ENCODE measurements at places on chromosomes 5 and 9. TPM values are rescaled to one million over a fixed set of nuclear protein-coding genes. Genes with fewer than 3 reads are reported as not detected.

- DNase-seq: no peak
Measured at GRCh38 chr5:73615085-73615484, 10.9 kb upstream of the ARHGEF28 start.

PCDHA10 gene
- not detected for total RNA-seq

DNA sequence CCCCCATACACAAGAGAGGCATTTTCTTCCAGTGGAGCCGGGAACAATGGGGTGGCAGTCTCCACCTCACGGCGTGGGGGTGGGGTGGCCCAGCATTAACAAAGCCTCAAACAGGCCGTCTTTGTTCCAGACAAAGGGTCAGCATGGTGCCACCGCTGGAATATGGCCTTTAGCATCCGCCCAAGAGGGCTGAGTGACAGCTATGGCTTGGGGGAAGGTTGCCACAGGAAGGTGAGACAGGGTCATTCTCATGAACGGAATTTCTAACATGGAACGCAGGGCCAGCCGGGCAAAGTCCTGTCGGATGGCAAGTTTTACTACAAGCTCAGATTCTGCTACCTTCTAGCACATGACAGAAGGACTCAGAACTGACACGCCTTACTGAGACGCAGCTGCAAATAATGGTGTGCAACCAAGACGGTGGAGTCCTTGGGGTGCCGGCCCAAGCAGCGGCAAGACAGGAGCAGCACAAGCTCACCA, 64.0 kb downstream of the OTULIN start:
- DNase-seq: no peak

CD14 gene
- total RNA-seq: 0.52 TPM

- DNase-seq: no peak
Measured at GRCh38 chr9:133429214-133429613, 7.0 kb downstream of the ADAMTS13 start.

DNA sequence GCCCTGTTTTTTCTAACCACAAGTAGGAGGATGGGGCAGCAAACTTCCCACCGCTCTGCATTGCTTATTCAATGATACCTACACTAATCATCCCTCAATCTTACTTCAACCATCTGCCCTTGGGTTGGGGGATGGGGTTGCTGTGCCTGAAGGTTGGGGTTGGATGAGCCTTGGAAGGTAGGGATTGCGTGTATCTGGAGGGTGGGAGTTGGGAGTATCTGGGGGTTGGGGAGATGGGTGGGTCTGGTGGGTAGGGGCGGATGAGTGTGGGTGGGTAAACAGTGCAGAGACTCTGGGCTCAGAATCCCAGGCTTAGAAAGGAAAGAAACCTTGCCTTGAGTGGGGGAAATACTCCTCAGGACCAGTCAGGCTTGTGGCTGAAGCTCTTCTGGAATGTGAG, 467.4 kb downstream of the DIRAS2 start:
- DNase-seq: no peak

GRCh38 chr5:143524338-143524945, 121.0 kb upstream of the NR3C1 start:
- no peak for DNase-seq

DNA sequence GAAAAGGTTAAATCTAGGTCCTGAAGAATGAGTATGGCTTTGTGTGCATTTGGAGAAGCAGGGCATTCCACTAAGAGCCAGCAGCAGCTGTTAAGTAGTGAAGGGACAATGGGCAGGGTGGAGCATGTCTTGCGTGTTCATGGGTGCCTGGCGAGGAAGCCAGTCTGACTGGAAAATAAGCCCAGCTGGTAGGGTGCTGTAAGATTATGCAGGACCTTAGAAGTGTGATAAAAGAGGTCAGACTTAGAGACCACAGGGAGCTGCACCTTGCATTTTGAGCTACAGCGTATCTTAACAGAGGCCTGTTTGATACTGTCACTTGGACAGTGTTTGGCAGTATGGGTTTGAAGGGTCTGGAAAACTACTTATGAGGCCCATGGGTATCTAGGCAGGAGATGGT, 131.7 kb upstream of the ELL2 start:
- DNase-seq: no peak

SPATA31C1 gene
- total RNA-seq: not detected

DEPDC1B gene
- total RNA-seq: 51.9 TPM

- no peak for DNase-seq
Measured at GRCh38 chr5:115494570-115495289, 49.8 kb downstream of the FEM1C start.

STPG3 gene
- 1.7 TPM for total RNA-seq

DNA sequence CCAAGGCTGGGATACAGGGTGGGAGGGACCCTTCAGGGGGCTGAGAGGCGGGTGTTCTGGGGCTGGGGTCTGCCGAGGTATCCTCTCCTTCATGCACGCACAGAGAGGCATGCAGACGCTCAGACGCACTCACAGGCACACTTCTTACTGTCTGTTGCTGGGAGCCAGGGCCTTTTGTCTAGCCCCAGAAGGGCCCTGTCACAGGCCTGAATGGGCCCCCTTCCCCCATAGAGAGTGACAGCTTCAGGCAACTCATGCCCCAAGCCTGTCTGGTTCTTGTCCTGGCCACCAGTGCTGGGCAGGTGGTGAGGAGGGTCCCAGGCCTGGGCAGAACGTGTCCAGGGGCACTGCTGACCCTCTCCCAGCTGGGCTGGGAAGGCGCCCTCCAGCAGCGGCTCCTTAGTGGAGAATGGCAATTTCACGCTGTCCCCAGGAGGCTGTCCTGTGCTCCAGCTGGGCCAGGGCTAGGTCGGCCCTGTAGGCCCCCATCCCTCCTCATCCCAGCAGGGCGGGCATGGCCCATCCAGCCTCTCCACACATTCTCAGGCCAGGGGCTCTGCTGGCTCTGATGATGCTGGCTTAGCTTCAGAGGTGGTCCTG, 45.3 kb downstream of the LMX1B start:
- DNase-seq: no peak

GRCh38 chr9:107942291-107942690, 452.7 kb upstream of the KLF4 start:
- no peak for DNase-seq

DNA sequence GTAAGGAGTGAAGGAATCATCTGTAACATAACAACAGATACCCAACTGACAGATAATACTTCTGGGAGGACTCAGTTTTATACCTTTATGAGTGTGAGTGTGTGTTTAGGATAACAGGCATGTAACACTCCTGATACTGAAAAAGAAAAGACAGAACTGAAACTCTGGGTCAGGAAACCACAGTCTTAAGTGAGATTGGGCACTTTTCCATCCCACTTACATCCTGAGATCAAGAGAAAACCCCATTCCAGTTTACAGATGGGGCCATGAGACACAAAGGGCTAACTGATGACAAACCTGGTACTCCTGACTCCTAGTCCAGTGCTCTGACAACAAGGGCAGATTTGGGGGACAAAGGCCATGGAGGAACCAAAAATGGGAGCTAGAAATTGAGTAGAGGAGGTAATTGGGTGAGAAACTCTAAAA, 18.0 kb downstream of the IL5 start:
- DNase-seq: peak; percentile 69

DNA sequence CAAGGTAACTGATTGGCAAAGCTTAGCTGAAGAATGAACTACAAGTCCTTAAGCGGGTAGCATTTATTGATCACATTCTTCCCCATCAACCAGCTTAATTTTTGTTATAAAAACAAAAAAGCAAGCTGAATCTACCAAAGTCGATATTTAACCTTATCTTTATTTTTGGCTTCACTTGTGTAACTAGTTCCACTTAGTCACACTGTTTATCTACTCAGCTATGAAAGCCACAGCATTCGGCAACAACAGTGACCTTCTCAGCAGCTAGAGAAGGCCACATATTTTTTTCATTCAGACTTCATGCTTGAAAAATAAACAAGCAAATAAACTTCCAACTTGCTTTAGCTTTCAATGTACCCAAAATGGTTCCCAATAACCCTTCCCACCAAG, 69.4 kb downstream of the KLHL3 start:
- no peak for DNase-seq

FGF10 gene
- total RNA-seq: not detected

ADAMTS13 gene
- total RNA-seq: 18.1 TPM

ANKRD18B gene
- total RNA-seq: not detected

GRCh38 chr5:122142480-122143164, 13.3 kb downstream of the ZNF474 start:
- DNase-seq: no peak

GRCh38 chr9:71245651-71246050, 124.2 kb upstream of the TRPM3 start:
- no peak for DNase-seq

DNA sequence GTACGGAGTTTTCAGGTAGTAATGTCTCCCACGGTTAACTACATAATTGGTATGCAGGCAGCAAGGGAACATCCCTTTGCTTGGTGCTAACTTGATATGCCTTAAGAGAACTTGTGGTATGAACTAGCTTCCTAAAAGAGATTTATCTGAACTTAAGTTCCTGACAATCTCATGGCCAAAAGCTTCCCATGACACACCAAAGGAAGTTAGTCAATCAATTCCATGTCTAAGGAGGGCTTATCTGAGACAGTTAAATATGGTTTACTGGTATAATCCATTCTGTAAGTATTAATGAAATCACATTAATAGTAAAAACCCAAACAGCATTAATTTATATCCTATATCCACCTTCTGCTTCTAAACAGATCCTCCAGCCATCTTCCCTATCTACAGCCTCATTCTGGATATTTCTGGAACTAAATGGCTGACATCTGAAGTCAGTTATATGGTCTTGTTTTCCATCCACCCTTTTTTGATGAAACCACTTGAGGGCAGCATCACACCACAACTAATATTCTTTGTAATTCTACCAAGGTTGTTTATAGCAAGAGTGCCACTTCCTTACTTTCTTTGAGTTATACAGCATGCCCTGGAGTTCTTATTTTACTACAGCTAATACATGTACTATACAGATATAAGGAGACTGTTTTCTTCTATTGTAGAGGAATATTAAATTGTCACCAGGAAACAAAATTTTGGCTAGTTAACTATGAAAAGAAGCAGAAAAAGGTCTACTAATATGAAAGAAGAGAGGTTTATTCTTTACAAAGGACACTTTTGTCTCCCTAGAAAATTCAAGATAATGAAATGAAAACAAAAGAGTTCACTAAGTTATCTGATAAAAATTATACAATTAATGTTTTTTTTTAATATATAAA, 34.7 kb downstream of the SHOC1 start:
- peak; percentile 71 for DNase-seq

DNA sequence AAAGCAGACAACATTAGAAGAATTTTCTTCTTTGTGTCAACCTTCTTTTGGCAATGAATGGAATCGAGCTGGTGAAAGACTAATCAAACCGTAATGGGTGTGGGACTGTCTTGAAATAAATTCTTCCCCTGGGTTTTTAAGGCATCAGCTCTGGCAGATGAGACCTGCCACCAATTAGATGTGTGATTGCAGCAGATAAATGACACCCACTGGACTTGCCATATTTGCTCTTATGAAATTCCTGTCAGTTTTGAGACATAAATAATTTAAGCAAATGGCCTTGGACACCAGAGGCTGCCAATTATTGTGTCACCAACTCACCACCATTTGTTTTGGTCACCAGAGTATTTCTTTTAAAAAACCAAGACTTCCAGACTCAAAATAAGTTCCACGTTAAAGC, 135.9 kb upstream of the RGMB start:
- no peak for DNase-seq

SLC25A2 gene
- 1.6 TPM for total RNA-seq

FBP2 gene
- total RNA-seq: not detected

All from OCI-LY7 (cell line).